ENCODE measurements at places on chromosomes 11 and 22. TPM values are rescaled to one million over a fixed set of nuclear protein-coding genes. Genes with fewer than 3 reads are reported as not detected.

DNA sequence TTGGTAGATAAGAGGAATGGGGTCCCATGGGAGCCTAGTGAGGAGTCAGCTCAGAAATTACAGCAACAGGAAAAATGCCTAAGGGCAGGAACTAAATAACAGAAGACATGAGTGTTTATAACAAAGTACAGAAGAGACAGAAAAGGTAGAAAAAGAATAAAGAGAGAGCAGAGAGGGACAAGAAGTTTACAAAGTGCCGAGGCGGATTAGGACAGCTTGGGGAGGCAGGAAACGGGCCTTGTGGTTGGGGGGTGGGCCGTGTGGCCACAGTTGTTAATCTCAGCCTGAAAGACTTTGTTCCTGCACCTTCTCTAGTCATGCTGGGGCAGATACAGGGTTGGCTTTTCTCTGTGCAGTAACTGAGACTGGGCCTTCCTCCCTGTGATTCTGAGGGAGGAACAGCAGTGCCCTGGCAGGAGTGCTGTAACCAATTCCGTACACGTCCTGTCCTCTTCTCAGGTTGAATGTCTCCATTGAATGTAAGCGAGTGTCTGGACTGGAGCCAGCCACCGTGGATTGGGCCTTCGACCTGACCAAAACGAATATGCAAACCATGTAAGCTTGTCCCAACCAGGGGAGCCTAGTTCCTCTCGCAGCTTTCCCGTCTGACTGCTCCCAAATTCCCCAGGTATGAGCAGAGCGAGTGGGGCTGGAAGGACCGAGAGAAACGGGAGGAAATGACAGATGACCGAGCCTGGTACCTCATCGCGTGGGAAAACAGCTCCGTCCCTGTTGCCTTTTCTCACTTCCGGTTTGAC lies 13.2 kb downstream of the NAA40 start:
- H3K36me3 ChIP-seq = peaks cover 41% of the 10 kb centered on the region
- H3K4me3 ChIP-seq = no peak overlapping the region
- H3K27me3 ChIP-seq = no peaks in the 10 kb centered on the region
- peaks cover 6% of the 10 kb centered on the region for H3K4me1 ChIP-seq

GRCh38 chr11:27401280-27401832 lies 38.3 kb upstream of the CCDC34 start:
- H3K27ac ChIP-seq = no peak overlapping the region
- no peak overlapping the region for H3K4me3 ChIP-seq
- H3K4me1 ChIP-seq = peaks cover 5% of the 10 kb centered on the region
- no peak for DNase-seq
- no peaks in the 10 kb centered on the region for H3K27me3 ChIP-seq
- H3K36me3 ChIP-seq = no peaks in the 10 kb centered on the region

- H3K4me1 ChIP-seq = no peaks in the 10 kb centered on the region
- H3K36me3 ChIP-seq = no peaks in the 10 kb centered on the region
- H3K27ac ChIP-seq = no peak within 1 kb of the TSS
- H3K27me3 ChIP-seq = no peaks in the 10 kb centered on the region
- no peak for DNase-seq
Measured at GRCh38 chr11:59866397-59866796, at the start of gene TCN1. TSS of gene TCN1 (minus strand) at chr11:59866487. CDS start at chr11:59866470, 17 bp downstream.

- no peak overlapping the region for H3K4me3 ChIP-seq
- H3K27me3 ChIP-seq = no peaks in the 10 kb centered on the region
- no peaks in the 10 kb centered on the region for H3K4me1 ChIP-seq
- no peak for DNase-seq
Measured at GRCh38 chr11:133385781-133386180, 146.5 kb downstream of the OPCML start.

- peak; percentile 38 for DNase-seq
- H3K27me3 ChIP-seq = peaks cover 3% of the 10 kb centered on the region
- H3K27ac ChIP-seq = no peak within 1 kb of the TSS
- H3K36me3 ChIP-seq = no peaks in the 10 kb centered on the region
- no peak within 1 kb of the TSS for H3K4me3 ChIP-seq
- H3K4me1 ChIP-seq = no peaks in the 10 kb centered on the region
Measured at GRCh38 chr11:118342503-118343161, at the start of gene CD3D. TSS of gene CD3D (minus strand) at chr11:118342705. CDS start at chr11:118342607, 98 bp downstream.

CALCA gene
- total RNA-seq = not detected

OR6T1 gene
- total RNA-seq = not detected

CREBZF gene
- 49.2 TPM for total RNA-seq

C1QTNF6 gene
- 18.3 TPM for total RNA-seq

Data from osteoblast (primary cell).